NCI-H345 (cell line): ENCODE measurements at places on chromosomes 6 and 20.

- DNase-seq, result no peak
Measured at GRCh38 chr20:62254021-62254724, 15.9 kb downstream of the OSBPL2 start.

DNA sequence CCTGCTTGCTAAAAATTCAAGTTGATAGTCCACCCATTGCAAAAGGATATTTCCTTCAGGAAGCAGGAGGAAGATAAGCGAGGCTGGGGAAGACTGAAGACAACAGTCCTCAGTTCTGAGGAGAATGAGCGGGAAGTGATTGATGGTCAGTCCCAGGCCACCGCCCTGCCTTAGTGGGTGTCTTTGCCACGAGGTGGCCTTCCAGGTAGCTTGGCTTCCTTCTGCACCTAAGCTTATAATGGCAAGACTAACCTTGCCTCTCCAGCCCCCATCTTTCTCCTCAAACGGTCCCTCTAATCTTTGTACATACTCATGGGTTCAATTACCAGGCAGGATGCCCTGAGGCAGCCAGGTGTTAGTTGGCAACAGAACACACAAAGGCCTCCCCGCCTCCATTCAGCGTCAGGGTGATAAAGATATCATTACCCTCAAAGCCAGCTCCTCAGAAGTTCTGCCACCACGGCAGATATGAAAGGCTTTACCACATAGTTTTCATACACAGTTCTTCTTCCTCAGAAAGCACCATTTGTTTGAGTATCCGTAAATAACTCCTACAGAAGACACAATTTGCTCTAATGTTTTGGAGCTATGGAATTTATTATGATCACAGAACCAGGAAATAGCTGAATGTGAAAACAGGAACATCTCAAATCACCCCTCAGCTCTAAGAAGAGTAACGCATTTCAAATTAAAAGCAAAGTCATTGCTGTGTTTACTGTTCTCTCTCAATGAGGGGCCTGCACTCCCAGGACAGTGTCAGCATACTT lies 249.4 kb downstream of the ATXN1 start:
- peak; percentile 13 for DNase-seq

DNA sequence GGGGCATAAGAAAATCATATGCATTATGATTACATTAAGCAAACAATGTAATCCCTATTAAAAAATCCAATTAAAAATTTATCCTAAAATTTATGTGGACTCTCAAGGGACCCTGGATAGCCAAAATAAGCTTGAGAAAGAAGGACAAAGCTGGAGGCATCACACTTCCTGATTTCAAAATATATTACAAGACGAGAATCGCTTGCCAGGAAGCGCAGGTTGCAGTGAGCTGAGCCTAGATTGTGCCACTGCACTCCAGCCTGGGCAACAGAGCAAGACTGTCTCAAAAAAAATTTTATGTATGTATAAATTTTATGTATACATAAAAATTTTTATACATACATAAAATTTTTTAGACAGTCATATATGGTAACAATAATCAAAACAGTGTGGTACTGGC lies 48.5 kb upstream of the GCNT2 start:
- DNase-seq, result no peak

- no peak for DNase-seq
Measured at GRCh38 chr6:161369339-161369738, 95.5 kb upstream of the AGPAT4 start.

- DNase-seq, result no peak
Measured at GRCh38 chr20:16777126-16777525, 29.0 kb downstream of the OTOR start.

GRCh38 chr20:60056407-60057122 lies 98.3 kb downstream of the CDH26 start:
- DNase-seq, result no peak

DNA sequence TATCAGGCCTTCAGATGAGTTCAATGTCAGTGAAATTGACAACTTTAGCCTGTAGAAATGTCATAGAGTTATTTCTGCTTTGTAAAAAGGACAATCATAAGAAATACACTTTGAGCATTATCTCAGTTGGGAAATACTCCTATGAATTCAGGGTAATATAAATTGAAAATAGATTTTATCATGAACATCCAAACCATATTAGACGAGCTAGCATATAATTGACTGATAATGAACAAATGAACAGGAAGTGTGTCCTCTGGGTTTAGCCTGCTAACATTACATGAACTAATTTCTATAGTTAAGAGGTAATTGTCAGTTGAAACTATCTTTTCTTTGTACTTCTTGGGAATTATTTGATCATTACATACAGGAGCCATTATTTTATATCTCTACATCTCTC lies 469.0 kb upstream of the RNF217 start:
- no peak for DNase-seq

DNA sequence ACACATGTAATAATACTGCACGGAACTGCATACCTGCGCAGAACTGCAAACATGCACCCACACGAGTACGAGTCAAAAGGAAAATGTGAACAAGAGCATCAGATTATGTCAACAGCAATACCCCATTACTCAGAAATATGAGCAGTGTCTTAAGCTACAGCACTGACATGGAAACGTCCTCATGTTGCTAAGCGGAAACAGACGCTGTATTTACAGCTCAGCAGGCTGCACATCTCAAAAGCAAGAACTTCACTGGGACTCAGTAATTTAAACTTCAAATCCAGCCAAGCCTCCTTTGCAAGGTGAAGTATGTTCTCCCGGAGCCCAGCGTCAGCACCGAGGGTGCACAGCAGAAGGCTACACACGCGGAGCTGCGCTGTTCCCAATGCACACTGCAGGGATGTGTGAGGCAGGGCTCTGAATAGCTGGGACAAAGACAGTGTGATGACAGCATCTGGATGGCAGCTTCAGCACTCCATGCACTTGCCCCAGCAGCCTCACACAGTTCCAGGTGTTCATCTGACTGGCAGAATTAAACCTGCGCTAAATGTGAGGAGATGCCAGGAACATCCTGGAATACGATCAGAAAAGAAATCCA lies 202.8 kb downstream of the WDR27 start:
- no peak for DNase-seq

GRCh38 chr6:163717106-163717764 lies 302.7 kb downstream of the QKI start:
- no peak for DNase-seq

DNA sequence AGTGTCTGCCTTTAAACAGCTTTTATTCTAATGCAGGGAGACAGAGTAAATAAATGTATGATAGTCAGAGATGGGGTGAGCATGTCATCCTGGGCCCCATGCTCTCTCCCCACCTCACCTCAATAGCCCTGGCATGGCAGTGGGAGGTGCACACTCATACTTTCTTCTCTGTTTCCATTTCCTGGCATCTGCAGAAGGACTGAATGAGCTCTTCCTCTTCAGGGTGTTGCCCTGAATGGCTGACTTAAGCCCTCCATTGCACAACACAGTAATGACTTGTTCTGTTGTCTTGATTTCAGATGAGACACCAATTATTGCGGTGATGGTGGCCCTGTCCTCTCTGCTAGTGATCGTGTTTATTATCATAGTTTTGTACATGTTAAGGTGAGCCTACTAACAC lies 57.0 kb upstream of the GNRH2 start:
- DNase-seq, result no peak
